ENCODE measurements at places on chromosomes 12 and 14.

DNA sequence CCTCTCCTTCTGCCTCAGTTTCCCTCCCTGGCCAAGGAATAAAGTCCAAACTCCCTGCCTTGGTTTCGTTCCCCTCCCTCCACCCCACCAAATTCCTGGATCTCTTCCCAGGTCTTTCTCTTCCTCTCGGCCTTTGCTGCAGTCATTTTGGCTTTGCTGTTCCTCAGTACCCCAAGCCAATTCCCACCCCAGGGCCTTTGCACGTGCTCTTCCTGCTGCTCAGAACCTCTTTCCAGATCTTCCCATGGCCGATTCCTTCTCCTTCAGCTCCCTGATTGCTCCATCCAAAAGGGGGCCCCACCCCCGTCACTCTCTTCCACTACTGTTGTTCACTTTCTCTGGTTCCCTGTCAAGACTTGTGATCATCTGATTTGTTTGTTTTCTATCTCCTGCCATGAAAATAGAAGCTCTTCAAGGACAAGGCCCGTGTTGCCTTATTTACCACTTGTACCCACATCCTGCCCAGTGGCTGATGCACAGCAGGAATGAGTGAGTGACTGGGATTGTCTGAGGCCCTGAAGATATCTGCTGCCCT is 3.1 kb downstream of the HNF1A start:
- no peaks in the 10 kb centered on the region for H3K36me3 ChIP-seq
- no peak overlapping the region for H3K27ac ChIP-seq
- no peak overlapping the region for H3K4me3 ChIP-seq
- no peak for DNase-seq
- no peaks in the 10 kb centered on the region for H3K27me3 ChIP-seq

GRCh38 chr12:107844312-107844921 is 69.9 kb downstream of the ASCL4 start:
- H3K27ac ChIP-seq, result no peak overlapping the region
- peak; percentile 72 for DNase-seq
- peaks cover 42% of the 10 kb centered on the region for H3K27me3 ChIP-seq

DNA sequence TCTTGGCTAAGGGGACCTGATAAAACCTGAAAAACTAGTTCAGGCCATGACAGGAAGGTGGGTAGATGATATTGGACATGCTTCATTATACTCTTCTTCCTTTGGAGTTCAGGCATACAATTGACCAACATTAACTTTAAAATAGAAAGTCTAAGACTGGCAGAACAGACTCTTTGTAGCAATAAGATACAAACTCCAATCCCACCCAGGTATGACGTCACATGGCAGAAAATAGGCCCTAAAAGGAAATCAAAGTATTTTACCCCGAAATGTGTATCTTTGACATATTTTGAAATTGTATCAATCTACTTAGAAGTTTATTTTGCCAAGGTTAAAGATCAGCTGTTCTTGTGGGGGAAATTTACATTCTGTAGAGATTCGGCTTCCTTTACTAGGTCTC is 198.1 kb upstream of the LRIG3 start:
- H3K27me3 ChIP-seq, result no peaks in the 10 kb centered on the region
- no peak overlapping the region for H3K27ac ChIP-seq
- no peak overlapping the region for H3K4me3 ChIP-seq
- no peaks in the 10 kb centered on the region for H3K36me3 ChIP-seq
- H3K4me1 ChIP-seq, result no peaks in the 10 kb centered on the region

DNA sequence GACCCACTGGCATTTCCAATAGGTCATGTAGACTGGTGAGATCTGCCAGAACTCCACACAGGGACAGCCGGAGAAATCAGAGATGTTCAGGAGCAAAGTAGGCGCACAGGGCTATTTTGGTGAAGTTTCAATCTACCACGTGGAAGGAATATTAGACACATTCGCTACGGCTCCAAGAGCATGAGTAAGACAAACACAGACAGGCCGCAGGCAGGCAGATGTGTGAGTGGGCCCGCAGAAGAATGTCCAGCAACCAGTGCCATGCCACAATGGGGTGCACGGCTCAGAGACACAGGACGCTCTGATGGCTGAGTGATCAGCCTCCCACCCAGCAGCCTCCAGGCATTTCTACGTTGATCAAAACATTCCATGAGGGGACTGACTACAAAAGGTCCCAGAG is 10.4 kb downstream of the SLC15A4 start:
- no peak overlapping the region for H3K27ac ChIP-seq
- DNase-seq, result no peak
- H3K4me1 ChIP-seq, result peaks cover 3% of the 10 kb centered on the region
- no peaks in the 10 kb centered on the region for H3K27me3 ChIP-seq
- no peak overlapping the region for H3K4me3 ChIP-seq

DNA sequence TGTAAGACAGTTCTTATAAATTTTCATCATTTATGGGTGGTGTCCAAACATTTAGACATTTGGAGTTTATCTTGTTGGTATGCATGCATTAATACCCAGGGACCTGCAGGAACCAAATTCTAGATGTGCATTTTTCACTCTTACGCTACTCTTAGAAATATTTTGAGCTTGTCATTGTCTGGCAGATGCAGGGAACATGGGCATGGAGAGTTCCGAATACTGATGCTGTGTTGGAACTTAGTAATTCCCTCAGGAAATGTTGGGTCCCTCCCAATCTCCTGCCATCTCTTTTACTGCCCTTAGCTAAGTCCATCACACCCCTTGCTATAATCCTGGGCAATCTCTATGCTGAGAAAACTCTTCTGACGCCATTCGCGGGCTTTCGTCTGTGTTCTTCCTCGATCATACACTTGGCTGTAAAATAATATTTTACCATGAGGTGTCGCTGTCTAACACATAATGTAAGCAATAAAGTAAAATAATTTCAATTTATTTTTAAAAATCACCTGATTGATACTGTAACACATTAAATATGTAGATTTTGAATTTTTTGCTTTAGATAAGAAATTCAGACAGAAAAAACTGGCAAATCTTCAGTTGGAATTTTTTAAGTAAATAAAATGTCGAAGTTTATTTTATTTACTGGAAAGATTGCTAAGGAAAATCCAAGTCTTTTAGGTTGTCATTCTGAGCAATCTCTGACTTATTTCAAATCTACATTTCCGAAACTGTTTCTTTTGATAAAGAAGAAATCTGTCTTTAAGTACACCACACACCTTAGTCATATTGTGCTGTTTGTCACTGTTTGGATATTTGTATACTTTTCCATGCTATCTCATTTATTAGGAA is 304.1 kb upstream of the SSTR1 start:
- no peaks in the 10 kb centered on the region for H3K4me1 ChIP-seq
- H3K4me3 ChIP-seq, result no peak overlapping the region
- no peaks in the 10 kb centered on the region for H3K36me3 ChIP-seq

DNA sequence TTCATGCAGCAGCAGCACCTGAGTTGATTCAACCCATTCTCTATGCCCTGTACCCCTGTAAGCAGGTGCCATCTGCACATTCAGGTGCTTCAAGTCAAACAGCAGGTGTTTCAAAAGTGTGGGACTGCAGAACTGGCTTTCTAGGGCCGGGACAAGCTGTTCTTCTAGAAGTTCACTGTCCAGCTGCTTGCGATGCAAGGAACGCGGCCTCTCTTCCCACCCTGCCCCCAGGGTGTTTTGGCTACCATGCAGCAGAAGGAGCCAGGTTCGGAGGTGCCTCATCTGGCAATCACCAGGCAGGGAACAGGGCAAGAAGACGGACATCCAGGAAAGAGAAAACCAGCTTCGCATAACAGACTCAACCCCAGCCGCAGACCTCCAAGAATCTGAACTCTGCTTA is 35.2 kb downstream of the TMEM132D start:
- no peaks in the 10 kb centered on the region for H3K27me3 ChIP-seq
- H3K4me1 ChIP-seq, result peaks cover 20% of the 10 kb centered on the region
- no peak overlapping the region for H3K4me3 ChIP-seq
- no peaks in the 10 kb centered on the region for H3K36me3 ChIP-seq
- no peak for DNase-seq
- H3K27ac ChIP-seq, result no peak overlapping the region

DNA sequence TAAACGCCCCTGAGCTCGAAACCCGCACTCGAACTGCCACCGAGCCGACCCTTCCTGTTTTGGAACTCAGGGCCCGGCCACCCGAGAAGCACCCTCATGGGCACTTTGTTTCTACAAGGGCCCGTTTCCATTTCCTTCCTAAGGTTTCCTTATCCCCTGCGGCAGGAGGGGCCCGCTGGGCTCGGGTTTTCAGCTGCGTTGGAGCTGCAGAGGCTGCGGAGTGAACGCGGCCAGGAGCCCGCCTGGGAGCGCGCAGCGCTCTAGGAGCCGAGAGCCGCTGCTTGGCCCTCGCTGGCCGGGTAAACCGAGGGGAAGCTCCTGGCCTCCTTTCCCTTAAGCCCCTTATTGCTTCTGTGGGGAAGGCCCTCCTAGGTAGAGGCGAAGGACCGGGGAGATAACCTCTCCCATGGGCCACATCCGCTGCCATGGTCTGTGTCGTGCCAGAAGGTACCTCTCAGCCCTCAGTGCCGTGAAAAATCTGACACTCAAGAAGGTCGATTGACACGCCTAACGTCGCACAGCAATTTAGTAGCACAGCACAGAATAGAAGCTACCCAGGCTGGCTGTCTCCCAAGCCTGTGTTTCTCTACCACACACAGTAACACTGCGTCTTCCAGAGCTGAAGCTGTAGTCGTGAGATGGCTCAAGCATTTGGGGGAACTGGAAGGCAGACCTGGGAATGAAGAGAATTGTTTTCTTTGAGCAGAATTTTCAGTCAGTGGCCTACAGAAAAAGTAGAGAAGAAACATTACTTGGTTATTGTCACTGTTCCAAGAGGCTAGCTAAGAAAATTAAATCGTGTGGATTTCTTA is 12.9 kb upstream of the CALM1 start:
- H3K27me3 ChIP-seq, result no peaks in the 10 kb centered on the region
- DNase-seq, result peak; percentile 69
- H3K4me1 ChIP-seq, result peaks cover 3% of the 10 kb centered on the region
- peak overlapping the region; percentile 70 for H3K27ac ChIP-seq

- H3K36me3 ChIP-seq, result no peaks in the 10 kb centered on the region
- H3K27me3 ChIP-seq, result no peaks in the 10 kb centered on the region
- DNase-seq, result no peak
Measured at GRCh38 chr12:26744697-26745440, 88.1 kb downstream of the ITPR2 start.

DNA sequence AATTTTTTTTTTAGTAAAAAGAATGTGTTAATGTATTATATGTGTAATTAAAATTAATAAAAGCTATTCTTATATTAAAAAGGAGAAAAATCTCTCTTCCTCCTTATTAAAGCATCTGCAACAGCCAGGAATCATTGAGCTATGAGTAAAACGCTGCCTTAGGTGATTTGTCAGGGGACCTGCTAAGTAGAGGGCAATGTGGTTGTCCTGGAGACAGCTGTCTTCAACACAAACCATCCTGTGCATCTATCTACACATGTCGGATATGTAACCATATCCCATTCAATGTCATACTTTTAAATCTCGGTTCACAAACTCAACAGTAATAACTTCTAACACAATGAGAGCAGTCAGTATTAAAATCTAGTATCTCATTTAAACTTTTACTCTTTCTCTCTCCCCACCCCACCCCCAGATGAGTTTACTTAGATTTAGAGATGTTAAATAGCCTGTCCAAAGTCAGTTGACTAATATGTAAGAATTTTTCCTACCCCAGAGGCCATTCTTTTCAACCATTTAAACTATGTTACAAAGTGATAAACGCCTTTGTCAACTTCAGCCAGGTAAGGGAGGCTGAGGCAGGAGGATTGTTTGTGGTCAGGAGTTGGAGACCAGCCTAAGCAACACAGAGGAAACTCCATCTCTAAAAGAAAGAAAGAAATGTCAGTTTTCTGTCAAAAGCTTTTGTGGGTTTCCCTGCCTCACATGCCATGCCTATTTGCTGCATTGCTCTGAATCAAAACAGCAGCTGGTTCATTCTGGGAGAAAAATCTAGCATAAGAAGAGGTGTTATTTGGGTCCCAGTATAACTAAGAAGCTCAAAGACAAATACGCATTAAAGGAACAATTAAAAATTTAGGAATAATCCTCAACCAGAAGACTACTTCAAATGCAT is 413.7 kb upstream of the CCDC196 start:
- H3K4me1 ChIP-seq, result no peaks in the 10 kb centered on the region
- no peaks in the 10 kb centered on the region for H3K27me3 ChIP-seq
- no peaks in the 10 kb centered on the region for H3K36me3 ChIP-seq
- no peak overlapping the region for H3K27ac ChIP-seq
- no peak overlapping the region for H3K4me3 ChIP-seq

GRCh38 chr12:613996-614395 is 49.2 kb downstream of the NINJ2 start:
- no peak overlapping the region for H3K27ac ChIP-seq
- H3K36me3 ChIP-seq, result no peaks in the 10 kb centered on the region
- no peaks in the 10 kb centered on the region for H3K4me1 ChIP-seq
- no peaks in the 10 kb centered on the region for H3K27me3 ChIP-seq
- no peak overlapping the region for H3K4me3 ChIP-seq

DNA sequence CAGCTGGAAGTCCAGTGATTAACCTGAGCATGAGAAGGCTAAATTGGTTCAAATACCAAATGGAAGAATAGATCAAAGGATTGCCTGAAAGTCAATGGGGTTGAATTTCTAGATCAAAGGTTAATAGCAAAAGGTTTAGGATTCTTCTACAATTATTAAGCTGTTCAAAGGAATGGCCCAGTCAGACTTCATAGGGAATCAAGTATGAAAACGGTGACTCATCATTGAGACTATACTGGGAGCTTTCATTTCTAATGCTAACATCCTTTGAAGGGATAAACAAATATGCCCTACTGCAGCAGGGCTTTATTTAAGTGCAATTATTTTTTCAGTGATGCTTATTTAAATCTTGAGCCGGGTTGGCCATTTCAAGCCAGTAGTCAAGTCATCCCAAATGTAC is 152.8 kb downstream of the RIMBP2 start:
- DNase-seq, result no peak
- H3K27me3 ChIP-seq, result no peaks in the 10 kb centered on the region

- no peaks in the 10 kb centered on the region for H3K4me1 ChIP-seq
- DNase-seq, result no peak
- no peak overlapping the region for H3K4me3 ChIP-seq
- no peak overlapping the region for H3K27ac ChIP-seq
- no peaks in the 10 kb centered on the region for H3K27me3 ChIP-seq
Measured at GRCh38 chr14:68741839-68742470, 50.9 kb downstream of the ZFP36L1 start.

DNA sequence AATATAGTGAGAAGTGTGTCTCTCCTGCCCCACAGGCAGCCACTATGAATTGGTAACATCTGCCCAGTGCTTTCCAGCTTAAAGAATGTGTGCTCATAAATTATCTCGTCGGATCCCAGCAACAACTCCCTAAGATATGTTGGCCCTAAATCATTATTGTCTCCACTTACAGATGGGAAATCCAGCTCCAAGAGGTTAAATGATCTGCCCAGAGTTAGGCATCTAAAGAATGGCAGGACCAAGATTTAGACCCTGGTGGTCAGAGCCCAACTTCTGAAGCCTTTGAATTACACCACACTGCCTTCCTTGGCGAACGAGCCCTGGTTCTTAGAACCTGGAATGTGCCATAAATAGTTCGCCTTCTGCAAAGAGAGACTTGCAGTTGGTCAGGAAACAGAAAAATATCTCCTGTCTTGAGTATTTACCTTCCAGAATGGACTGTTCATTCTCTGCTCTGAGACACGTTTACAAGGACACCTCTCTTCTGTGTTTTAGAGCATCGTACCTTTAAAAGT is 20.1 kb upstream of the PLEK2 start:
- no peak overlapping the region for H3K4me3 ChIP-seq
- DNase-seq, result no peak
- H3K27me3 ChIP-seq, result no peaks in the 10 kb centered on the region
- H3K27ac ChIP-seq, result no peak overlapping the region

GRCh38 chr12:94147387-94147990 is 888 bp upstream of the PLXNC1 start:
- peak; percentile 41 for DNase-seq
- H3K27ac ChIP-seq, result no peak overlapping the region
- H3K4me1 ChIP-seq, result peaks cover 24% of the 10 kb centered on the region
- H3K36me3 ChIP-seq, result no peaks in the 10 kb centered on the region
- peak overlapping the region; percentile 45 for H3K4me3 ChIP-seq

- peaks cover 11% of the 10 kb centered on the region for H3K36me3 ChIP-seq
- no peak for DNase-seq
- peaks cover 5% of the 10 kb centered on the region for H3K4me1 ChIP-seq
- H3K4me3 ChIP-seq, result no peak overlapping the region
Measured at GRCh38 chr12:818733-819132, 66.4 kb downstream of the WNK1 start.

All from H1 (cell line).